Naive B cell (primary cell): ENCODE measurements at places on chromosomes 7 and 10.

- DNase-seq: no peak
These were observed 3.5 kb upstream of the CCDC126 start for GRCh38 chr7:23593706-23594105.

- DNase-seq: peak; percentile 72
These were observed 1.9 kb upstream of the SH2D4B start for GRCh38 chr10:80535671-80536360.

DNA sequence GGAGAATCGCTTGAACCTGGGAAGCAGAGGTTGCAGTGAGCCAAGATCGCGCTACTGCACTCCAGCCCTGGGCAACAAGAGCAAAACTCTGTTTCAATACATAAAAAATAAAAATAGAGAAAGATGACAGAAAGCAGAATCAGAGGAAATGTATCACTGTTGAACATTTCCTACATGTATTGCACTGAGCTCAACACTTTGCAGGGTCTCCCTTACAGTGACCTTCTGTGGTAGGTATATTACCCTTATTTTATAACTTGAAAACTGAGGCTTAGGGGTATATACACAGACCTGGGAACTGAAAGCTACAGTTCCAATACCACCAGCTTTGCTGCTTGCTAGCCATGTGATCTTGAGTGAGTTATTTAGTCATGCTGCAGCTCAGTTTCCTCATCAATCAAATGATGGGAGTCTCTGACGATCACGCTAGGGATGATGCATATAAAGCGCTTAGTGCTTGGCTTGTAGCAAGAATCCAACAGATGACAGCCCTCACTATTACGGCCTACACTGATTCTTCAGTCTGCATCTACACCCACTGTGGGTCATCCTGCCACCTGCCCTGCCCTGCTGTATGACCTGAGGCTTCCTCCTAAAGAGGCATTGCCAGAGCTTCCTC, 99.0 kb downstream of the PDE1C start:
- no peak for DNase-seq

DNA sequence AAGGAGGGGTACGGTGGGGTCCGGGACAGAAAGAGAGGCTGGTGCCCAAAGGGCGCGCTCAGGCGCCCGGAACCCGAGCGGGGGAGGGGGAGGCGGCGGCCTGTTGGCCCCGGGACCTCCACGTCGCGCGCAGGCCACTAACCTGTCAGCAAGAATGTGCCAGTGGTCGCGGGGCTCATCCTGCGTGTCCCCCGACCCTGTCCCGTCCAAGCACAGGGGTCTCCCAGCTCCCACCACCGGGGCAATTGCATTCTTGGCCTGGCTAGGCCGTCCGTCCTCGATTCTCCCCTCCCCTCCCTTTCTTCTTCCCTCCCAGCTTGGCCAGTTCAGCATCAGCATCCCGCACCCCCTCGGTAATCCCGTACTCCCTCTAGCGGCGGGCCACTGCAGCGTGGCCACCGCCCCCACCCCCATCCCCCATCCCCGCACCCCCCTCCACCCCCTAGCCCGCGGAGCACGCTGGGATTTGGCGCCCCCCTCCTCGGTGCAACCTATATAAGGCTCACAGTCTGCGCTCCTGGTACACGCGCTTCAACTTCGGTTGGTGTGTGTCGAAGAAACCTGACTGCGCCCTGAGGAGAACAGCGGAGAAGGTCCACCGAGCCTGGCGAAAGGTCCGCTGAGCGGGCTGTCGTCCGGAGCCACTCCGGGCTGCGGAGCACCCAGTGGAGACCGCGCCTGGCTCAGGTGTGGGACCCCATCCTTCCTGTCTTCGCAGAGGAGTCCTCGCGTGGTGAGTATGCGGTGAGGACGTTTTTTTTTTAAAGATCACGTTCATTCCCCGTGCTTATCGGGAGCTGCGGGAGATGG, at the start of gene SGCE:
Gene SGCE (minus strand): TSS at position 286 of the 810 bp plus-strand sequence. CDS start 35 bp downstream, at position 251.
- DNase-seq: peak; percentile 63

DNA sequence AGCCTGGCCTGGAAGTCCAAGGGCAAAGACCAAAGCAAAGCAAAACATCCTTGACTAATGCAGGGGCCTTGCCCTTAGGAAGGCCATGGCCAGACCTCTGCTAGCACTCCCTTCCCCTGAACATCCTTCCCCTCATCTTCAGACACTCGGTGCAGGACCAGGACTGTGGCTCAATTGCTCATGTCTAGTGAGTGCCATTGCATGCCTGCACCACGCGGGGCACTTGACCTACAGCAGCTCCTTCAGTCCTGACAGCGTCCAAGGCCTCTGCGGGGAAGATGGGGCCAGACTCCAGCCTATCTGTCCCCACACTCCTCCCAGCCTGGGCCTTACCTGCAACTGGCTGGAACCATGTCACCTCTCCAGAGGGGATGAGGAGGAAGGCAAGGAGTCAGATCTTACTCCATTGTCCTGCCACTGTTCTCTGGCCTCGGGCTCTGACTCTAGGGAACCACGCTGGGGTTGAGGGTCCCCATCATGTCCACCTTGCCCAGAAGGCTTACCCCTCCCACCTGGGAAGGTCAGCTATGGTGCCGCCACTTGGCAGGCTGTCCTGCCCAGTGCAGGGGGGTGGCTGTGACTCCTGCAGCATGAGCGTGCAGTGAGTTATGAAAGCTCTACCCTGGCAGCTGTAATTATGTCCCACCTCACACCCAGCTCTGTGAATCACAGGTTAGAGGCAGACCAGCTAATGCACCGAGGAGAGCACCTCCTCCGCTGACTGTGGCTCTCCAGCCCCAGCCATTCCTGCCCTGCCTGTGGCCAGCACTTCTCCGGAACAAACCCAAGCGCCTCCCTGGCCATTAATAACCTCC, 16.1 kb downstream of the DRGX start:
- no peak for DNase-seq

- DNase-seq: no peak
These were observed 21.1 kb upstream of the LANCL2 start for GRCh38 chr7:55343860-55344606.

GRCh38 chr7:138979226-138979979, 1.8 kb downstream of the KIAA1549 start:
- no peak for DNase-seq
